CD4-positive, alpha-beta memory T cell (primary cell): ENCODE measurements at places on chromosomes 12 and 14. TPM values are rescaled to one million over a fixed set of nuclear protein-coding genes. Genes with fewer than 3 reads are reported as not detected.

The FGF6 gene
- not detected for polyA plus RNA-seq

The CLEC2A gene
- not detected for polyA plus RNA-seq

The ATG2B gene
- polyA plus RNA-seq, result 1.0 TPM

The ALDH1L2 gene
- not detected for polyA plus RNA-seq

The SALL2 gene
- 2.7 TPM for polyA plus RNA-seq

The CCDC60 gene
- not detected for polyA plus RNA-seq

The IFT43 gene
- 30.7 TPM for polyA plus RNA-seq

The CACNB3 gene
- polyA plus RNA-seq, result 1.5 TPM

The HOXC4 gene
- polyA plus RNA-seq, result not detected
